ENCODE measurements at places on chromosomes 5 and 9.

GRCh38 chr5:36787365-36788093 is 89.0 kb upstream of the NIPBL start:
- no peak for DNase-seq

DNA sequence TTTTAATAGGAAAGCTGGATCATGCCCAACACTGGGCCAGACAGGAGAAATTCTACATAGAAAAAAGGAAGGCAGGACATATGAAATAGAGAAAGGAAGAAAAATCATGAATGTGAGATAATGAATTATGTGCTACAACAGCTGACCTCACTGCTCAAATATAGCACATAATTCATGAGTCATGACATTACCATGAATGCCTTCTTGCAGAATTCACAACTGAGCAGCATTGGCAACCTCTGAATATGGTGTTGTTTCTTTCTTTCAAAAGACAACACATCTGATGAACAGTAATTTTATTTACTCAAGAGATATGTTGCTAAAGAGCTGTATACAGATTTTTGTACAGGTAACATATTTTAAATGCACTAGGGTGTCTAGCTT is 34.4 kb downstream of the APBA1 start:
- DNase-seq: no peak

DNA sequence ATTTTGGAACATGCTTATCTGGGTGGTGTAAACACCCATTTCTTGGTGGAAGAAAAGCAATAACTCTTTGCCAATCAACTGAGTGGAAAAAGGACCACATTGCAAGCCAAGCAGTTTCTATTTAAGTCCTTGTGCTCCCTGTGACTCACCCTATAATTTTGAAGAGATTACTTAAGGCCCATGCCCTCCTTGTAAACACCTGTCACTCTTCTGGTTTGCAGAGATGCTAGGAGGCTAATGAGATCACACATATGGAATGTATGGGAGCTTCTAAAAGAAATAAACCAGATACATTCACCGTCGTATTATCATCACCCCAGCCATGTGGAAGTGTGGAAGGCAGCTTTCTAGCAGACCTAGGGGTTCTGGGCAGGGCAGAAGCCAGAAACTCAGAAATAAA is 337.1 kb downstream of the GADD45G start:
- DNase-seq: no peak

- DNase-seq: no peak
Measured at GRCh38 chr5:21823588-21823987, 1029.6 kb downstream of the CDH12 start.

All from ureter (tissue), 1 donor.